Activated T-cell treated with anti-CD3 and anti-CD28 coated beads, Interleukin-2, amount 50 U/mL, for 72 hours (primary cell): ENCODE measurements at places on chromosomes 13 and 19.

DNA sequence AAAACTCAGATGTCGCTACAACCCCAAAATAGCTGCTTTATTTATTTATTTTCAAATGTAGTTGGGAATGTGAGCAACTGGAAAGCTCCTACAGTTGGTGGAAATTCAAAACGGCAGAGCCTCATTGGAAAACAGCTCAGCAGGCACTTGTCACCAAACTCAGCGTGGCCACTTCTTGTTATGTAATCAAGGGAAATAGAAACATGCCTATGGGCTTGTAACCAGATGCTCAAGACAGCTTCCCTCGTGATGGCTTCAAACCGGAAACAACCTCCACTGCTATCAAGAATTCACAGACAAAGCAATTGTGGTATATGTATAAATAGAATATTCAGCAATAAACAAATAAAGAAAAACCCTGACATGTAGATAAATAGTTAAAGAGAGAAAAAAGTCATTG lies 627.8 kb upstream of the SLC10A2 start:
- no peak for DNase-seq

DNA sequence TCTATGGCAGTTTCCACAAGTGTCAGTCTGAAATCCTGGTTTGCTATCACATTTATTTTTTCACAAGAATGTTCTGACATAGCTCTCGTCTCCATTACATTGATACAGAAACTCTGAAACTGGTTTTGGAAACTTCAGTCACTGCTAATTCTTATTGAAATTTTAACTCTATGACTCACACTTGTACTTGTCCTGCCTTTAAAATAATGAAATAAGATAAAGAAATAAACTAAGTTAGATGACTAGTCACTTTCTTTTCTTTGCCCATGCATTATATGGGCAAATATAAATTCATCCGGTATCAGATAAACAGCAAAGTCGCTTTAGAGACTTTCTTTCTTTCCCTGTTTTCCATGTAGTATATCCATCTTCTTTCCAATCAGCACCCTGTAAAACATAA lies 257.5 kb downstream of the PCDH9 start:
- DNase-seq: no peak

GRCh38 chr13:80030491-80030890 lies 310.4 kb downstream of the SPRY2 start:
- DNase-seq: no peak

DNA sequence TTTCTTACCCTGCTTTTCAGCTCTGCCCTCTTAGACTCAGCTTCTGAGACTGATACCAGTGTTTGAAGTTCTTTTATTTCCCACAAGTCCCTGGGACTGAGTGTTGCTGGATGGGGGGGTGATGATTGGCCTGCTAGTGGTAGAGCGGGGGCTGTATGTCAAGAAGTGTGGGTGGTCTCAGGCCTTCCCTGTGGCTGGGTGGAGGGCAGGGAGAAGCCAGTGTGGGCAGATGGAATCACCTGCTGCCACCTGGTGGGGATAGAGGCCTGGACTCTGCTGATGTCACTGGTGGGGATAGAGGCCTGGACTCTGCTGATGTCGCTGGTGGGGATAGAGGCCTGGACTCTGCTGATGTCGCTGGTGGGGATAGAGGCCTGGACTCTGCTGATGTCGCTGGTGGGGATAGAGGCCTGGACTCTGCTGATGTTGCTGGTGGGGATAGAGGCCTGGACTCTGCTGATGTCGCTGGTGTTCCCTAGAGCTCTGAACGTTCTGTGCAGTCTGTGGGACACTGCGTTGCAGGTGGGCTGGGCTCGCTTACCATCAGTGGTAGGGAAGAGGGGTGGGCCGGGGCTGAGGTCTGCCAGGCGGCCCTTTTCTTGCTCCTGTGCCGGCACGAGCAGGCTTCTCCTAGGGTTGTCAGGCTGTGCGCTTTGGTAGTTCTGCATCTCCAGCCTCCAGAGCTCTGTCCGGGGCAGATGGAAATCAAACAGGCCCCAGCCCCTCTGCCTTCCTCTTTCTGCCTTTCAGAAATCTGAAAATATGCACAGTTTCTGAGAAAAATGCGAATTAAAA lies 101.3 kb downstream of the ARHGEF7 start:
- DNase-seq: peak; percentile 36

- DNase-seq: no peak
Observed at GRCh38 chr19:17107546-17108452, 32.2 kb downstream of the MYO9B start.

DNA sequence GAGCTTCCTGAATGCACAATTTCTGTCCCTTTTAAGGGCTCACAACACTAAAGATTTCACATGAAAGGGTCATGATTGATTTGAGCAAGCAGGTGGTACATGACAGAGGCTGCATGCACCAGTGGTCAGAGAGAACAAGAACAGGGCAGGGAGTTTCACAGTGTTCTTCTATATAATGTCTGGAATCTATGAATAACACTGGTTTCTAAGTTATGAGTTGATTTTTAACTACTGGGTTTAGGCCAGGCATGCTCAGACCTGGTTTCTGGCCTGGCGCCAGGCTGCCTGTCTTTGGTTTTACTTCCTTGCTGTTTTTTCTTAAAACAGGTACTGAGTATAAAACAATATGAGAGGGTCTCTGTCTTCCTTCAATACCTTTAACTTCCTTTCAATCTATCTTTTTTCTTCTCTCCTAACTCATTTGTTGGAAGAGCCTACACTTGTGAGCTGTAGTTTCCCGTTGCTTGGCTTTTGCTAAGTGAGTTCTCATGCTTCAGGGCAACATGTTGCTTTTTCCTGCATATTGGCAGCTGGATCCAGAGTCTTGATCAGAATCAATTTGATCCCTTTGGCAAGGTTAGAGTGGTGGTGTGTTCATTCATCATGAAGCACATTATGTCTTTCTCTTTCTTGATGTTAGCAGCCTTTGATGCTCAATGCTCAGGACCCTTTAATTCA lies 38.5 kb upstream of the FGF14 start:
- no peak for DNase-seq

- no peak for DNase-seq
Observed at GRCh38 chr19:10010247-10010691, at the start of gene COL5A3. COL5A3 (minus strand) TSS chr19:10010504; CDS start chr19:10010385, 119 bp downstream.

- no peak for DNase-seq
Observed at GRCh38 chr13:78852709-78853108, 193.8 kb upstream of the OBI1 start.

GRCh38 chr13:70893832-70894231 lies 785.6 kb upstream of the KLHL1 start:
- DNase-seq: no peak

DNA sequence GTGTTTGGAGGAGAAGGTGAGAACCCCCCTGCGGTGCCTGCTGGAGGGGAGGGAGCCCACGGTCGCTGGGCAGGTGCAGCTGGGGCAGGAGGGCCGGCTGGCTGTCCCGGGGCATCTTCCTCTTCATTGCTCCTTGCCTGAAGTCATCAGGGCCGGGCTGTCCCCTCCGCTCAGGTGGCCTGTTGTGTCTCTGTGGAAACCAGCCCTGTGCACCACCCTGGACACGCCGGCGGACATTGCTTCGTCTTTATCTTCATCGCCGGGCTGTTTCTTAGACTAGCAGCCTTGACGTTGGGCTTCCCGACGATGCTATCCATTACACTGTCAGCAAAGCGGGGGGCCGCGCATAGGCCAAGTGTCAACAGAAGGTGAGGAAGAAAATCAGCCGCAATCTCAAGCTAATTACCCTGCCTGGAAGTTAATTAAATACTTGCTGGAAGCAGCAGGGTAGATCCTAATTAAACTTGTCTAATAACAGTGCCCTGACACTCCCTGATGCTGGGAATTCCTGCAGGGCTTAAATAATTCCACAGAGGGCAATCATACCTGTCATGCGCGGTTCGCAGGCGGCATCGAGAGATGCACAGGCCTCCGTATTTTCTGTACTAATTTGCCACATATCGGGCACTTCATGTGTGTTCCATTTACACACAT lies 111.4 kb upstream of the SOX1 start:
- DNase-seq: no peak

DNA sequence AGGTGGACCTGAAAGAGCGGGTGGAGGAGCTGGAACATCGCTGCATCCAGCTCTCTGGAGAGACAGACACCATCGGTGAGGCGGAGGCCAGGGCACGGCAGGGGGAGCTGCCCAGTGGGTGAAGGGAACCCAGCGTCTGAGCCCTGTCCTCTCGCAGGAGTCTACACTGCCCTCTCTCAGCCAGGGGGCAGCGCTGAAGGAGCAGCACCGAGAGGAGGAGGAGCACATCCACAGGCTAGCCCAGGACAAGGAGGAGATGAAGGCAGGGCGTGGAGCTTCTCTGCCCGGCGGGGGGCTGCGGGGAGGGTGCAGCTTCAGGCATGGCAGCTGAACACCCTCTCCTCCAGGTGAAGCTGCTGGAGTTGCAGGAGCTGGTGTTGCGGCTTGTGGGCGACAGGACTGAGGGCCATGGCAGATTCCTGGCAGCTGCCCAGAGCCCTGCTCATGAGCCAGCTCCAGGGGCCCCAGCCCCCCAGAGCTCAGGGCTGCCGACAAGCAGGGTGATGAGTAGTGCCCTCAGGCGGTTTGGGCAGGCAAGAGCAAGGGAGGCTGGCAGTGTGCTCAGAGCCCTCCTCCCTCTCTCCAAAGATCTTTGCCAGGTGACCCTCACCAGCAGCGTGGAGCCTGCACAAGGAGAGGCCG lies 31.4 kb upstream of the ZNF492 start:
- DNase-seq: no peak

DNA sequence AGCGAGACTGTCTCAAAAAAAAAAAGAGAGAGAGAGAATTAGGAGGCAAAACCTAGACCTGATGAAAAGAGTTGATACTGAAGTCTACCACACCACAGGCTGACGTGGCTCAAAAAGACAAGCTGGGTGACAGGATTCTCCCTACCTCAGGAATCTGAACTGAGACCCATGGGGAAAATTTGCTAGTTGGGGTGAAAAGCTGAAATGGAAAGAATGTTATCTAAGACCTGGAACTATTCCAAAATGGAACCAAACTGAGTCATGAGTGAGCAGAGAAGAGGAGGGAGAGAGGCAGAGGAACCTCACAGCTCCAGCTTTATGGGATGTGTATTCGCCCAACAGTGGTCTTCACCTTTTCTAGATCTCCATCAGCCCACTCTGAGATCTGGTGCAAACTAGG lies 11.7 kb downstream of the SMG9 start:
- no peak for DNase-seq

GRCh38 chr19:40623403-40624251 lies 22.5 kb downstream of the LTBP4 start:
- no peak for DNase-seq

GRCh38 chr13:24178847-24179485 lies 18.4 kb downstream of the SPATA13 start:
- DNase-seq: peak; percentile 14

DNA sequence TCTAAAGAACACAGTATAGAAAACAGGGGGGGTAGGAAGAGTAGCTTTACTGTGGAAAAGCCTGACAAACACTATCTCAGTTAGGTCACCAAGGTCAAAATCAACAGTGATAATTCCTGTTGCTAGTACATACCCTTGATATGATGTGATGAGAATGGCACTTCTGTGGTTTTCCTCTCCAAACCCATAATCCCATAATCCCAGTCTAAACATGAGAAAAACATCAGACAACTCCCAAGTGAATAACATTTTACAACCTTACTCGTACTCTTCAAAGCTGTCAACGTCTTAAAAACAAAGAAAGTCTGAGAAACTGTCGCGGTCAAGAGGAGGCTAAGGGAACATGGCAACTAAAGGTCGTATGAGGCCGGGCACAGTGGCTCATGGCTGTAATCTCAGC lies 137.6 kb downstream of the FOXO1 start:
- no peak for DNase-seq

- no peak for DNase-seq
Observed at GRCh38 chr19:55027472-55028337, 10.4 kb downstream of the GP6 start.

DNA sequence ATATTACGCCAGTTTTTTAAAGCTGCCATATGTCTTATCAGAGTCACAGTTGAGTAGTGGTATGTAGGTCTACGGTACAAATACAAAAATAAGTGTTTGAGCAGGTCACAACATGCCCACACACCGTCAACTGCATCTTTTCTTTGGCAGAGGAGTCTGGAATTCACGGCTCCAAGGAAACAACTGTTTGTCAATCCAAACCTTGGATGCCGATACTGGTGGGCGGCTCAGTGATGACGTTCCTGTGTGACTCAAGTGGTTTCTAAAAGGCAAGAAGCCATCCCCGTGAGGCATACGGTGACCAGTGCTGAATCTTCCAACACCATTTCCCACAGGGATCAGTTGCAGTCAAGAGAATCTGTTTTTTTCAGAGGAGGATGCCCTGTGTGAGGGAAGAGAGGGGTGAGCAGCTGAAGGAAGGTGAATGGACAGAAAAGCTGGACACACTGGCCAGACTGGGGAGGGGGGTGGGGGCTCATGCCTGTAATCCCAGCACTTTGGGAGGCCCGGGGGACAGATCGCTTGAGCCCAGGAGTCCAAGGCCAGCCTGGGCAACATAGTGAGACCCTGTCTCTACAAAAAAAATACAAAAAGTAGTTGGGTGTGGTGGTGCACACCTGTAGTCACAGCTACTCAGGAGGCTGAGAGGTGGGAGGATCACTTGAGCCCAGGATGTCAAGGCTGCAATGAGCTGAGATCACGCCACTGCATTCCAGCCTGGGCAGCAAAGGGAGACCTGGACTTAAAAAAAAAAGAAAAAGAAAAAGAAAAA lies 22.8 kb upstream of the CEBPG start:
- DNase-seq: no peak

- DNase-seq: no peak
Observed at GRCh38 chr19:15775249-15775648, 12.2 kb upstream of the OR10H5 start.

DNA sequence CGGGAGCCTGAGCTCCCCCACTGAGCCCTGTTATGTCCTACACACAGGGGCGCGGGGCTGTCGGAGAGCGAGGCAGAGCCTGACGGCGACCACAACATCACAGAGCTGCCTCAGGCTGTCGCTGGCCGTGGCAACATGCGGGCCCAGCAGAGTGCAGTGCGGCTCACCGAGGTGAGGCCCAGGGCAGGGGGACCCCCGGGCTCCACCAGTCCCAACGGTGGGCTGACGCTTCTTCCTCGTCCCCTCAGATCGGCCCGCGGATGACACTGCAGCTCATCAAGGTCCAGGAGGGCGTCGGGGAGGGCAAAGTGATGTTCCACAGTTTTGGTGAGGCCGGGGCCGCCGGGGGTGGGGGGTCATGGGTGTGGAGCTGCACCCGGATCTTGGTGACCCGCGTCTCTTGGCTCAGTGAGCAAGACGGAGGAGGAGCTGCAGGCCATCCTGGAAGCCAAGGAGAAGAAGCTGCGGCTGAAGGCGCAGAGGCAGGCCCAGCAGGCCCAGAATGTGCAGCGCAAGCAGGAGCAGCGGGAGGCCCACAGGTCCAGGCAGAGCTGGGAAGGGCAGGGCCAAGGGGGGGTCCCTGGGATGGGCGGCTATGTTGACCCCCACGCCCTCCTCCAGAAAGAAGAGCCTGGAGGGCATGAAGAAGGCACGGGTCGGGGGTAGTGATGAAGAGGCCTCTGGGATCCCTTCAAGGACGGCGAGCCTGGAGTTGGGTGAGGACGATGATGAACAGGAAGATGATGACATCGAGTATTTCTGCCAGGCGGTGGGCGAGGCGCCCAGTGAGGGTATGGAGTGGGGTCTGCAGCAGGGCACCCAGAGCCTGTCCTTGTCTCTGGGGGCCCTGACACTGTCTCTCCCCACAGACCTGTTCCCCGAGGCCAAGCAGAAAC lies 1.2 kb upstream of the P2RY11 start:
- DNase-seq: no peak

- no peak for DNase-seq
Observed at GRCh38 chr13:20418953-20419352, 106.7 kb downstream of the CRYL1 start.
